CD4-positive, alpha-beta T cell treated with Interleukin-4 for 1 hour (primary cell): ENCODE measurements at places on chromosomes 2 and 18.

GRCh38 chr2:15675456-15676195 is 84.0 kb downstream of the DDX1 start:
- DNase-seq: no peak

DNA sequence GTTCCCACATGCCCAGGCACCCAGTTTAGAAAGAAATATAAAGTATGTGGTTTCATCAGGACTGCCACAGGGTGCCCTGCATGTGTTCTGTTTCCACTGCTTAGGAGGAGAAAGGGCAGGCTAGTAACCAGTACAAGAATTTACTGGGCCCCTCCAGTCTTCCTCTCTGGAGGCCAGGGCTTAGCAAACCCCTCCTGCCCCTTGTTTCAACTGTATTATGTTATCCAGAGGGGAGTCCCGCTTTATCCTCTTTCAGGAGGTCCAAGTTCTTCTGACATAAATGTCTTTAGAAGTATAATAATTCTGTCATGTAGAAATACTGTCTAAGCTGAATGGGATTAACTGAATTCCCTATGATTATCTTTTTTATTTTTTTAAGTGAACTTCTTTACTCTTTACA is 132.1 kb downstream of the WDSUB1 start:
- no peak for DNase-seq

- DNase-seq: no peak
These were observed 22.2 kb upstream of the TXNL4A start for GRCh38 chr18:80010551-80010906.

GRCh38 chr2:11679016-11679415 is 9.0 kb upstream of the NTSR2 start:
- DNase-seq: no peak

DNA sequence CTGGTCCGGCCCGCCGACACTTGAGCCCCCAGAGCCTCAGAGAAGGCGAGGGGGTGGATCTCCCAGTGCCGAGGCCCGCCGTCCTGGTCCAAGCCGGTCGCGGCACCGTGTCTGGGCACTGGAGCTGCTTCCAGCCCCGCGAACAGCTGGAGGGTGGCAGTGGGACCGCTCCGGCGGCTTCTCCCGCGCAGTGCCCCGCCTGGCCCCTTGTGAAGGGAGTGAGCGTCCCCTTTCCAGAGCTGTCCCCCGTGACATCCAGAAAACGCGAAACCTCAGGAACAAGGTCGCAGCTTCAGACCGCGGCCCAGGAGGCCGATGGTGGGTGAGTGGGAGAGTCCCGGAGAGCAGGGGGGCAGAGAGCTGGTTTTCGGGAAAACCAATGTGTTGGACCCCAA is 579 bp upstream of the EMX1 start:
- DNase-seq: no peak

GRCh38 chr2:16624436-16624780 is 41.2 kb downstream of the CYRIA start:
- no peak for DNase-seq

DNA sequence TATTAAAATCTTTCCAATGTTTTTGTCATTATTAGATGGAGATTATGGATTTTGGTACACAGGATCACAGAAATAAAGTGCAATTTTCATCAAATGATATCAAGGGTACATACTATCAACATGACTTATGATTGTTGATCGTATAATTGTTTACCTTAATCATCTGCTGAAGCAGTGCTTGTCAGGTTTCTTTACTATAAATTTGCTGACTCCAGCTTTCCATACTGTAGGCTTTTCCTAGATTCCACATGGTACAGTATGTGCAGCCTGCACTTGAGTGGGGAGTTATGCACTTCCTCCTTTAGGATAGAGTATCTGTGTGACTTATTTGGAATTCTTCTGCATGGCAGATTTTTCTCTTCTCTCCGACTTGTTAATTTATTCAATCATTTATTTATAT is 187.6 kb upstream of the DPP10 start:
- DNase-seq: no peak

GRCh38 chr2:136017786-136018185 is 32.4 kb upstream of the DARS1 start:
- no peak for DNase-seq
